Activated CD8-positive, alpha-beta memory T cell treated with anti-CD3 and anti-CD28 coated beads for 48 hours (primary cell): ENCODE measurements at places on chromosomes 1 and 21.

- DNase-seq, result no peak
These were observed 107.1 kb upstream of the PAXBP1 start for GRCh38 chr21:32878661-32879060.

DNA sequence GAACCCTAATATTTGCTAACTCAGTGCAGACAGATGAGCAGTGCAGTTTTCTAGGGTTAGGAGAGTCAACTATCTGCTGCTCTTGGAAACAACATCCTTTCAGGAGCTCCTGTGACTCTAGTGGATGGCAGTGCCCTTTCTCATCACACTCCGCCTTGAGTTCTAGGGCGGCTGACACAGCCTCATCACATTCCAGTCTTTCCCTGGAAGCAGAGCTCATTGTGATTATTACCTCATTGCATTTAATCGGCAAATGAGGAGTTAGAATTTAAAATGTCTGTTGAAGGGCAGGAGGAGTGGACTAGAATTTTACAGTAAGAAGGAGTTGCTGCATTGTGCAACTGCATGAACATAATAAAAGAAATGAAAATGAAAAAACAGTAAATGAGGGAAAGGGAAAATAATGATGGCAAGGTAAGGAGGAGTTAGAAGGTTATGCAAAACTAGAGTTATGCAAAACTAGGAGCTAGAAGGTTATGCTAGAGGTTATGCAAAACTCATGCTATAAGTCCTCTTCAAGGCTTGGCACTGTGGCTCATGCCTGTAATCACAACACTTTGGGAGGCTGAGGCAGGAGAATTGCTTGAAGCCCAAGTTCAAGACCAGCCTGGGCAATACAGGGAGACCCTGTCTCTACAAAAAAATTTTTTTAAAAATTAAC, 6.9 kb upstream of the PTGFRN start:
- no peak for DNase-seq

DNA sequence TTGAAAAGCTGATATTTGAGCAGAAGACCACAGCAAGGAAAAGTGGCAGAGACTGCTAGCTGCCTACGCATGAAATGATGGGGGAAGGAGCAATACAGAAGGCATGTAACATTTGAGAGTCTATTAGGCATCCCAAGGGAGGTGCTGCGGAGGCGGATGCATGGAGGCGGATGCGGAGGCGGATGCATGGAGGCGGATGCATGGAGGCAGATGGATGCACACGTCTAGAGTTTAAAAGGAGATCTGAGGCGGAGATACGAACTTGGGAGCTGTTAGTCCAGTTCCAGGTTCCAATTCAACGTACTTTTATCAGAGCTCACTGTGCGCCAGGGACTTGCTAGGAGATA, 744 bp upstream of the DDX20 start:
- DNase-seq, result no peak

DNA sequence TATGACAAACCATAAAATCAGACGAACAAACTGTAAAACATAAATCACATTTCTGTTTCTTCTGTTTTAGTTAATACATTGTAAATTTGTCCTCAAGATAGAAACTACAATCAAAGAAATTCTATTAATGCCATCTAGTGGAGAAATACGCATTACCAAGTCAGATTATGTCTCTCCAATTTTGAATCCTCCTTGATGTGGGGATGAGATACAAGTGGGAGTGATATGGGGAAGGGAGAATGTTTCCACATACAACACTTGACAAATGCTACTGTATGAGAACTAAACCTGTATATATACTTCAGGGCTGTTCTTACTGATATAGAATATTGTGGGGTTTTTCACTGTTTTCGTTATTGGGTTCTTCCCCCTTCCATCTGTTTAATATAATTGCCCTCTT, 2.6 kb downstream of the HFM1 start:
- DNase-seq, result no peak

GRCh38 chr1:203055161-203055799, 29.0 kb downstream of the PPFIA4 start:
- DNase-seq, result no peak

DNA sequence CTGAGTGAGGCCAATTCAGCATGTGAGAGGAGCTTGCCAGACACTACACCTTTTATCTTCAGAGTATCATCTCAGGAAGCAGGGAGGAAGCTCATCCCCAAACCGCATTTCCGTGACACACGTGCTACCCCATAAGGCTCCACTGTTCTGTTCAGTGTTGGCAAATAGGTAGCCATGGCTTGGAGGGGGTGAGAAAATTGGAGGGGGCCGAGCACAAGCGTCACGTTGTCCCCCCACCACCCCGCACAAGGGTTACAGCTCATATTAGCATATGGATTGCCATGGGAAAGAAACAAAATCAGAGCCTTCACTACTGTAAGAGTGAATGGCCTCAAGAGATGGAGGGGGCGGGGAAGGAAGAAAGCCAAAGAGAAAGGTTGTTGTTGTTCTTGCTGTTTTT, 46.7 kb downstream of the OLIG1 start:
- no peak for DNase-seq

DNA sequence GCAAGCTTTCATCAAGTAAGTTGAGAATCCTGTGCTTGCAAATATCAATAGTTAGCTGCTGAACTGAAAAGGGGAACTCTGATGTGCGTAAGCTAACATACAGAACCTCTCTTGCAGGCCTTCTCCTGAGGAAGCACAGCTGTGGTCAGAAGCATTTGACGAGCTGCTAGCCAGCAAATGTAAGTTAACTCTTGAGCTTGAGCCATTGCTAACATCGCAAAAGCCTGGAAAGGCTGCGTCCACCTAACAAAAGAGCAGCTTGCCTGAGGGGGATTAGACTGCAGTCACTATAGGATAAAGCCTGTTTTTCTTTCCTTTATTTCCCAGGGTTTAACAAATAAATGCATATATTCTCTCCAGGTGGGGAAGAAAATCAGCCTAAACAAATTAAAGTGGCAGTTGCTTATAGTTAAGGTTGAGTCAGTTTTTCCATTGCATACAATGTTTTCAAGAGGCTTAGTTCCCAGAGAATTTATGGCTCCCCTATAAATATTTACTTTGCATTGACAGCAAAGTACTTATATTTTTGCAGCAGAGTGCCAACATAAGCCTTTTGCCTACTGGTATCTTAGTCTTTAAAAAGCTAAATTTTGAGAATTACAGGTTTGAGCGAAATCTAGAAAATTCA, 1.5 kb downstream of the RGS2 start:
- no peak for DNase-seq

DNA sequence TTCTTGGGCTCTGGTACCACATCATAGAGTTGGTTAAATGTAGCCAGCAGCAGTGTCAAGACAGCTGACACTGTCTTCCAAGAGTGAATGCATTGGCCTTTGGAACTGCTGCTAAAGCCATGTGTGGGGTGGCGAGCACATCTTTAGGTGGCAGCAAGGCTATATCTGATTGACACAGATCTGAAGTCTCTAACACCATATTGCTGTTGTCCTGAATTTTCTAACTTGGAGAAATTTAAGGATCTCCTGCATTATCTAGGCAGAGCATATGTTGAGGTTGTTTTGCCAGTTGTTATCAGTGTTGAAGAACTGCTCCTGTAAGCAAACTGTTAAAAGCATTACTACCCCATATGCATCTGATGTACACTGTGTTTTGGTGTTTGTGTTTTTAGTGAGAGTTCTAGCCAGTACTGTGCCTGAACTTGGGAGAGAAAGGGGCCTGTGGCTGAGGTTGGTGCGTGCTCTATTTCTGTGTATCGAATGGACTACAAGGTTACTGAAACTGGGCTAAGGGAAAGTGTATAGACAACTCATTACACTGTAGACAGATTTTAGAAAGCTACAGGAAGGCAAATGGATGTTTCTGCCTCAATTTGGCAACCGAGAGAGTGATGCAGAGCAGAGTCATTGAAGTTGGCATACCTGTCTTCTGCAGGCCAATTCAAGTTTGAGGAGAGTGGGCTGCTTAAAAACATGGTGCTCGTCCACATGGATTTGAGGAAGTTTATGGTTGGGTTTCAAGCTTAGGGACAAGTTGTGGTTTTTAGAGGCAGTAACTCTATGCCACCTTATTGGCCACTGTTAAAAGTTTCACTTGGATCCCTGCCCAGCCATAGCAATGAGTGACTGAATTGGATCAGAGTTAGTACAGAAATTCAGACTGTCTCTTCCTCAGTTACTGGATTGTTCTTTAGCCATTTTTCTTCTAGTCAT, 16.9 kb downstream of the DYRK3 start:
- DNase-seq, result no peak

GRCh38 chr1:21244154-21244553, 46.1 kb downstream of the ECE1 start:
- DNase-seq, result no peak

- DNase-seq, result no peak
These were observed 26.6 kb downstream of the LRRC8C start for GRCh38 chr1:89659322-89660081.

DNA sequence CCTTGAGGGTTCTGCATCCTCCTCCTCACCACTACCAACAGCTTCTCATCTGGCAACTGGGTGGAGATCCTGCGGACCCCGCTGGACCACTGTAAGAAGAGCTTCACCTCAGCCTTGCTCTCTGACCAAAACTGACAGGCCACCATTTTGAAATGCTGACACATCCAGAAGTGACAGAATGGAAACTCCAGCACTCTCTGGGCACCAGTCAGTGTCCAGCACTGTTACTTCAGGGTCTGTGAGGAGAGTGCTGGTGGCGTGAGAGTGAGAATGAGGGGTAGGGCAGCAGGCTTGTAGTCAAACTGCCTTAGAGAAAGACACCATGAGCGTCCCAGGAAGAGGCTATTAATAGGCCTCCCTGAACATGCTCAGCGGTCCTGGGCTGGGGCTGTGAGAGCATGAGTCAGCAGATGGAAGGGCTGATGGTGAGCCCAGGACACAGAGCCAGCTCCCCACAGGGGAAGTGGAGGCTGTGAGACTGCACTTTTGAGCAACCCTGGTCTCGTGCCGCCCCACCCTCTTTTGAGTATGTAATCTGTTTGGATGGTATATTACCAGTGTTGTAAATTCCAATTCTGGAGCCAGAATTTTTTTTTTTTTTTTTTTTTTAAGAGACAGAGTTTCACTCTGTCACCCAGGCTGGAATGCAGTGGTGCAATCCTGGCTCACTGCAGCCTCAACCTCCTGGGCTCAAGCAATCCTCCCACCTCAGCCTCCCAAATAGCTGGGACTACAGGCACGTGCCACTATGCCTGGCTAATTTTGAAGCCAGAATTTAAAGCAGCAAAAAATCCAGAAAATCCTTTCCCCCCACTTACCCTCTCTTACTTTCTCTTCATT, 34.4 kb upstream of the SLC30A1 start:
- no peak for DNase-seq

DNA sequence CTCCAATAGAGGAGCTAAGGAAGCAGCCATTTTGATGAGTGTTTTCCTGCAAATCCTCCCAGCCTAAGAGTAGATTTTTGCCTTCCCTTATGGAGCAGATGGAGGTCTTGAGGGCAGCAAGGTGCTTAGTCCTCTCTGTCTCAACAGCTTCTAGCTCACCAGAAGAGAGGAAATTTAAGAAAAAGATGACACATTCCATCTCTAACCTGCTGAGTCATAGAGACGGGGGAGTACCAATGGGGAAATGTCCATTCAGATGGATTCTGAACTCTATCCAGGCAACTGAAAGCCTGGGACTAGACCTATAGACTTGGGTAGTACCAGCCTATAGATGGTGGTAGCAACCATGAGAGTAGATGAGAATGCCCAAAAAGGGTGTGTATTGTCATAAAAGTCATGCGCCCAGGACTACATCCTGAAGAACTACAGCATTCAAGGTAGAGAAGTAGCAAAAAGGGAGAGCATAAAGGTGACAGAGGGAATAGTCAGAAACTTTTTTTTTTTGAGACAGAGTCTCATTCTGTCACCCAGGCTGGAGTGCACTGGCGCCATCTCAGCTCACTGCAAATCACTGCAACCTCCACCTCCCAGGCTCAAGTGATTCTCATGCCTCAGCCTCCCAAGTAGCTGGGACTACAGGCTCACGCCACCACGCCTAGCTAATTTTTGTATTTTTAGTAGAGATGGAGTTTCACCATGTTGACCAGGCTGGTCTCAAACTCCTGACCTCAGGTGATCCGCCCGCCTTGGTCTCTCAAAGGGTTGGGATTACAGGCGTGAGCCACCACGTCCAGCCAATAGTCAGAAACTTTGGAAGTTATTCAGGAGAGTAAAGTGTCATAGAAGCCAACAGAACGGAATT, 10.7 kb upstream of the ELOA start:
- DNase-seq, result no peak

DNA sequence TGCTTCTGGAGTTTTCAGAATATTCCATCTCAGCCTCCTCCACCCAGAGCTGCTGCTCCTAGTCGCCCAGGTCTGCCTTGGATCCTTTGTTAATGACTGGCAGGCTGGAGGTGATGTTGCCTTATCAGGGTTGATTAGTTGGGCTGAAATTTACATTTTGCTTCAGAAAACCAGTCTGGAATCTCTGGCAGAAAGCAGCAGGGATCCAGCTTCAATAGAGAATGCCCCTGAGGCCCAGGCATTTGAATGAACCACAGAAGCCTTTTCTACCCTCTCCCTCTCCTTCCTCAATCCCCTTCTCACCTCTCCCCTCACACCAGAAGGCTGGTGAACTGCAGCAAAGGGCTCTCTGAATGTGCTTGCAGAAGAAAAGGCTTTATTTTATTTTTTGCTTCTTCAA, 83.2 kb downstream of the PLXNA2 start:
- DNase-seq, result no peak

- DNase-seq, result no peak
These were observed 30.2 kb downstream of the OBSCN start for GRCh38 chr1:228238007-228238406.

DNA sequence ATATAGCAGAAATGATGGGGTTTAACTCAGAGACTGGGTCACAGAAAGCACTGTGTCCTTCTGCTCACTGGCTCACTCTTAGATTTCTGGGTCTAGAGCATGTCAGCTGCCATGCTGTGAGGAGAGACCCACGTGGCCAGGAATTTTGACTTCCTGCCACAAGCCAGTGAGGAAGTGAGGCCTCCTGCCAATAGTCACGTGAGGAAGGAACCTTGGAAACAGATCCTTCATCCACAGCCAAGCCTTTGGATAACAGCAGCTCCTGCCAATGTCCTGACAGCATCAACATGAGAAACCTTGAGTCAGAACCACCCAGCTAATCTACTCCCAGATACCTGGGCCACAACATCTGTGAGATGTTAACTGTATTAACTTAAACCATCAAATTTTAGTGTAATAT, 114.5 kb upstream of the PLPPR5 start:
- no peak for DNase-seq
